ENCODE measurements at places on chromosomes 12 and 14.

DNA sequence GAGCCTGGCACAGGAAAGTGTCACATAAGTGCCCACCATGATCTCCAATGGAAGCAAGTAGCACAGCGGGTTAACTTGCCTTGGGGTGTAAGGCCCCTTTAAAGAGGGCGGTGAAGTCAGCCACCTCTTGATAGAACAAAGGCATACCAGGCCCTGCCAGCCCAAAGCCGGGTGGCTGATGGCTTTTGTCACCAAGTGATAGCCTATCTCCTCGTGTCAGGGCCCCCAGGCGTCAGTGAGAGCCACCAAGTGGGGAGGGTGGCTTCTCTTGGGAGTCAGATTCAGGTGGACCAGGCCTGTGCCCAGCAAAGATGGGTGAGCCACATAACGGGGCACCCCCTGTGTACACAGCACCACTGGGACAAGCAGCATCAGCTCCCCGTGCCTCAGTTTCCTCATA lies 8.3 kb upstream of the MYL2 start:
- no peak for DNase-seq

DNA sequence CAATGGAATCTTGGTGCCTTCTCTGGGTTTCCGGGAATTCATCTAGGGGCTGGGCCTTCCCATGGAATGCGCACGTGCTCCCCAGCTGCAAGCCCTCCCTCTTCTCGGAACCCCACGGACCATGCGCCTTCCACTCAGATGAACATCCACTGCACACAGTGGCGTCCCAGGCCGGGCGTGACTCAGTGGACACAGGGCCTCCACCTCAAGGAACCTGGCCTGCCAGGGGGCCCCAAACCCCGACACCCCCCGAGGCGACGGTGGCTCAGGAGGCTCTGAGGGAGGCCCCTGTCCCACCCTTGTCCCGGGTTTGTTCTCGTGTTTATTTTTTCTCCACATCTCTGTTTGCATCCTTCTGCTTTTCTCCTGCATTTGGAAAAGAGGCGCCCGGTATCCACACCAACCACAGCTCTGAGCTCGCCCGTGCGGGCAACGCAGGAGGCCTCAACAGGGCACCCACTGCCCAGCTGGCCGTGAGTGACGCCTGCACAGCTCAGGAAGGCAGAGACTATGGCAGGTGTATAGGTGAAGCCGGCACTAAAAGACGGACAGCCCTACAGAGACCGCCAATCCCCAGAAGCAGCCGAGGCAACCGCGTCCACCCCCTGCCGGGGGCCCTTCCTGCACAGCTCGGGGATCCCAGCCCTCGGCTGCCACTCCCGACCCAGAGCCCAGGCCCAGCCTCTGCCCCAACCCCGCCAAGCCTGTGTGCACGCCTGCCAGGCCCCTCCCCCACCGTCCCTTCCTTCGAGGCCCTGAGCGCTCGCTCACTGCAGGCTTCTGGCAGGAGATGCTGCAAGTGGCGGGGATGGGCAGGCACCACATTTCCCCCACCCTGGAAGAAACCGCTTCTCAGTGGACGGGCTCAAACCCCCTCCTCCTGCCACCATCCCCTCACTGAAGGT lies 23.8 kb upstream of the GALNT9 start:
- DNase-seq: no peak

DNA sequence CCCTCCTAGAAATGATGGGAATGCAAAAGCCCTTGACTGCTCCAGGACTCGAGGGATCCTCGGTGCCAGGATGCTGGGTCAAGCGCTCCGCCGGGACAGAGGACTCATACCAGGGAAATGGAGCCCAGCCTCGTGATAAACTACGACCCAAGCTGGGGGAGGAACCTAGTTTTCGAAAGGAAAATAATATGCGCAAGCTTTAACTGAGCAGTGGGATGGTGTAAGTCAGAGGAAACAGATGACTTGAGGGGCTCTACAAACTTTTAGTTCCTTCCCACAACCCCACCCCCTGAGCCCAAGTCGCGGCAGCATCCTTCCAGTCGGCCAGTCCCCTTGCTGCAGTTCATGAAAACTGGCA lies 654 bp upstream of the SUPT16H start:
- DNase-seq: no peak

GRCh38 chr12:24379433-24379832 lies 430.0 kb upstream of the SOX5 start:
- DNase-seq: no peak

DNA sequence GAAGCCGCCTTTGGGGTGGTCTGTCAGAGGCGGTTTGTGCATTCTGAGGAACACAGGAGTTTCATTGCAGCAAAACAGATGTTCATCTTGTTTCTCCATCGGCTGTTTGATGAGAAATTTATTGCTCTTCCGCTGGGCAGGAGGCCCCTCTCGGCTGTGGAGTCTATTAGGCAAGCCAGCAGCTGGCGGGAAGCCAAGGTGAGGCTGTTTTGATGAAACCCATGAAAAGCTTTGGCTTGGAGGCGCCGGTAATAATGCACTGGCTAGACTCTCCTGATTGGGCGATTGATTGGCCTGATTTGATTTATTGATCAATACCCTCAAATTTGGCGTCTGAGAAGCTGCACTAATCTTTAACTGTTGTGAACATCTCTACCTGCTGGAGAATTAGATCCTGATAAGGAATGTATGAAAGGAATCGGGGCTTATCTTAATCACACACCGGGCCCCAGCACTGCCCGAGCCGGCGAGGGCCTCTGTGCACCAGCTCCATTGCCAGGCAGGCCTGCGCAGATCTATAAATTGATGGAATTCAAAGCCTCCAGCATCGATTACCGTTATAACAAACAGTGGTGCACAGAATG lies 187.7 kb downstream of the PHETA1 start:
- no peak for DNase-seq

GRCh38 chr12:132437943-132438700 lies 51.8 kb upstream of the FBRSL1 start:
- DNase-seq: no peak

GRCh38 chr14:24123424-24124417 lies 6.7 kb upstream of the FITM1 start:
- DNase-seq: no peak

DNA sequence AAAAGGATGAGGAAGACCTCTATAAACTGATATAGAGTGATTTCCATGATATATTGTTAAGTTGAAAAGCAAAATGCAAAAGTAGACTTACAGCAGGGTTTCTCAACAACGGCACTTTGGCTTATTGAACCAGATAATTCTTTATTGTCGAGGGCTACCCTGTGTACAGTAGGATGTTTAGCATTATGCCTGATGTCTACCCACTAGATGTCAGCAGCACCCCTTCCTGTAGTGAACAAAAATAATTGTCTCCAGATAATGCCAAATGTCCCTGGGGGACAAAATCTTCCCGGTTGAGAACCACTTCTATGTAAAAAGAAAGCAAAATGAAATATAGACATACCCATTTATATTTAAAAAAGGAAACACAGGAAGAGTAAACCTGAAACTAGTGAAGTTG lies 32.4 kb downstream of the ABCD2 start:
- DNase-seq: peak; percentile 6

- DNase-seq: no peak
Measured at GRCh38 chr14:41606532-41607303, at the start of gene LRFN5. LRFN5 (plus strand) TSS chr14:41606876.

DNA sequence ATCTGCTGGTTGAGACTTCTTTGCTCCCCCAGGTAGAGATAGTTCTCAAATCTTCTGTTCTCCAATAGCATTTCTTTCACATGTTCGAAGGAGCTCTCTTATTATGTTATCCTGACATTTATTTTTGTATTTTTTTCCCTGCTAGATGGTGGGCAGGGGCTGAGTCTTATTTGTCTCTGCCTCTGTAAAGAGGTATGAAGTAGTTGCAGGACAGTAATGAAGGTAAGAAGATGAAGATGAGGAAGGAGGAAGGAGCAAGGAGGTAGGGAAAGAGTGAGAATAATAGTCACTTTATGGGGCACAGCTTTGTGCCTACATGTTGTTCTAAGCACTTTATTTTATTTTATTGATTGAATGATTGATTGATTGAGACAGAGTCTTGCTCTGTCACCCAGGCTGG lies 5.0 kb upstream of the CIROP start:
- no peak for DNase-seq

DNA sequence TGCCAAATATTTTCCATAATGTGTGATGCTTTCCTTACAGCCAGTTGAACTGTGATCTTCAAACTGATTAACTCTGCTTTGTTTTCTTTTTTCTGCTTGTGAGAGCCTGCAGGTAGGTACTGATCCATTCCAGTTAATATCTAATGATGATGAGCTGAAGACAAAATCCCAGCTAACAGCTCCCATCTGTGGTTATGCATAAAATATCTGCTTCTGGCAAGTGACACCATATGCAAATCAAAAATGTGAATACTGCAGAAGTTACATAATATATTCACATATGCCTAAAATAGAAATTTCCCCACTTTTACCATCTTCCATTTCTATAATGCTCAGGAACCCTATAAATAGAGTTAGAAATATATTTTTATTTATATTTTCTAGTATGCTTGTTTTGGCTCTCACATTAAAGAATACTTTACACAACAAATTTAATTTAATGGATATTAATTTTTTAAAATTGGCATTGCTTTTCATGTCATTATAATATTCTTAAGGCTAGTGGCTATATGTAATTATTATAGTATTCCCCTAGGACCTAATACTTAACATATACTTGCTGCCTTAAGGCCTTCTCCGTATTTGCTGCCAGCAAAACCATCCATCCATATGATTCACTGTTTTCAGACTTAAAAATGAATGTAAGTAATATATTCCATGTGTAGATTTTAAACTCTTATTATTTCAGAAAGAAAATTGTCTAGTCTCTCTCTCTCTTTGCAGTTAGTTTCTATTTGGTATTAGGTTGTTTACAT lies 83.8 kb downstream of the CCER1 start:
- no peak for DNase-seq

DNA sequence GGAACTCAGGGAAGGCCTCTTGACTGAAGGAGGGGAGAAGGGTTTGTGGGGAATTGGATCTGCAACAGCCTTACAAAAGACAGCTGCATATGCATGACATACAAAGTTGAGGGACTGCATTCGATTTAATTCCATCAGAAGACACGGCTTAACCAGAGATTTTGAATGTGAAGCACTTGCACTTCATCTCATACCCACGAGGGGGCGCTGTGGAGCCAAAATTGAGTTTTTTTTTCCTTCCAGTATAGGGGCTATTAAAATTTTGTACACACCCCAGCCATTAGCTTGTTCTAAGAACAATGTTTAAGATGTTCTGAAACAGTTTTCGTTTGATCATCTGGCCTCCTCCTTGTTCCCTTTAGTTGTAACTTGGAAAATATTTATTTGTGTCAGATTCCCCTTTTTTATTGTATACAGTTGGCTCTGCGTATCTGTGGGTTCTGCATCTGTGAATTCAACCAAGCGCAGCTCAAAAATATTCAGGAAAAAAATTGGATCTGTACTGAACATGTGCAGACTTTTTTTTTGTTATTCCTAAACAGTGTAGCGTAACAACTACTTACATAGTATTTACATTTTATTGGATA lies 1.6 kb downstream of the SUDS3 start:
- peak; percentile 76 for DNase-seq

DNA sequence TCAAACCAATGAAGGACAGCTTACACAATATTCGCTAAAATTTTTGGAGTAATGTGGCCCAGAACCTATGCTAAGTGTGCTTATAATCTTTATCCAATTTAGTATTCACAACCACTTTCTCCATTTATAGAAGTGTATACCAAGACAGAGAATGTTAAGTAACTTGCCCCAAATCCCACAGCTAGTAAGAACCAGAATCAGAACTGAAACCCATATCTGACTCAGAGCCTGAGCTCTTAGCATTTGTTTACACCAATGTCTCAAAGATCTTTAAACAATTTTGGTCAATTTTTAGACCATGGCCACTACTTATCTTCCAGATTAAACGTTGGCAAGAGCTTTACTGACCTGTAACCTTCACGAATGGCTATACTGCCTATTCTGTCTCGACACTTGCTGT lies 53.0 kb downstream of the PAPLN start:
- DNase-seq: no peak

DNA sequence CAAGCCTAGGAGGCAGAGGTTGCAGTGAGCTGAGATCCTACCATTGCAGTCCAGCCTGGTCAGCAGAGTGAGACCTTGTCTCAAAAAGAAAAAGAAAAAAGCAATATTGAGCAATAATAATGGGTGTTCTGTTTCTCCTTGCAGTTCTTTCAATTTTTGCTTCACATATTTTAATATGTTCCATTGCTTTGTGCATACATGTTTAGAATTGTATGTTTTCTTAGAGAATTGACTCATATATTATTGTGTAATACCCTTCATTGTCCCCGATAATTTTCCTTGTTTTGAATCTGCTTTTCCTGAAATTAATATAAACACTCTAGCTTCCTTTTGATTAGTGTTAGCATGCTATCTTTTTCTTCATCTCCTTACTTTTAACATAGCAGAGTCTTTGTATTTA lies 138.4 kb upstream of the NPAS3 start:
- no peak for DNase-seq

- DNase-seq: no peak
Measured at GRCh38 chr12:24057920-24058476, 108.5 kb upstream of the SOX5 start.

DNA sequence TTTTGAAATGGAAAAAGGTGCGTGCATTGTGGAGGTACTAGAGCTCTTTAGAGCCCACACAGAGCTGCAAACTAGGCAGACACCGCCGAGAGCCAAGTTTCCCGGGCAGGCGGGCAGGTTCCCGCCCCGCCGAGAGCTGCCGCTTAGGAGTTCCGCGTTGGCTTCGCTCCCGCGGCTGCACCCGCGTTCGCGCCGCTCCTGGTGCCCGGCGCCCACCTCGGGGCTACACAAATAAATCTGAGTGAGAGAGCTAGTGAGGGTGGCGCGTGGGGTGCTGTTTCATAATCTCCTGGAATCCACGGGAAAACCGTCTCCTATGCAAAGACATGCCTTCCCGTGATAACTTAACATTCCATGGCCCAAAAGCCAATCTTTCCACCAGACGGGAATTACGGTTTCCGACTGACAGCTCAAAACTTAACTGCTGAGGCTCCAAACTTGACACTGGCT lies 645 bp downstream of the KITLG start:
- DNase-seq: no peak

DNA sequence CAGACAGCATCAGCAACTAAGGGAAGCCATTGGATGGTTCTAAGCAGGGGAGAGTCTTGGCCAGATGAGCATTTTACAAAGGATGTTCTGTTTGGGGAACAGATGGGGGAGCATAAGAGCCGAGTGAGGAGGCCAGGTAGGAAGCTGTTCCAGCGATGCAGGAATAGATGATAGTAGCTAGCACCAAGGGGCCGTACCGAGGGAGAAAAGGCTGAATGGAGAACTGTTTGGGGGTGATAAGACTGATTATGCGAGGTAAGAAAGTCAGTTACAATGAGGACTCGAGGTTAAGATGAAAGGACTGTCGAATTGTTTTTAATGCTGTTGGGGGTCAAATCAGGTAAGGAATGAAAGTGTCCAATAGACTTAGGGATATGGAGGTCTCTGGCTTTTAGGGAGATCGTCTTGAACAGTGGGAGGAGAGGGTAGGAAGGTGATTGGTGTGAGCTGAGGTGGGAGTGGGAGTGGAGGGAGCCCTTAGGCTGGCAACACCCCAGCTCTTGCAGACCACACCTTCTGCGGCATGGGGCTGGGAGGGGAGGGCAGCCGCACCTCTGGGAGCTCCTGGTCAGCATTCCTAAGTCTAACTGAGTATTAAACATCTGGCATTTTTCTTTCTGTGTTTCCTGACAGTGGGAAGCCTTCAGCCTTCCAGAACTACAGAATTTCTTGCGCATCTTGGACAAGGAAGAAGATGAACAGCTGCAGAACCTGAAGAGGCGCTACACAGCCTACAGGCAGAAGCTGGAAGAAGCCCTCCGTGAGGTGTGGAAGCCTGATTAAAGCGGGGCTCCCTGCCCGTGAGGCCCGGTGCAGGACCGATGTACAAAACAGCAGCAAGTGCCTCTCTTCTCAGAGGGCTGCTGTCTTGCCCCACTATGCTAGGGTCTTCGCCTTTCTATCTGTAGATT lies 64.8 kb downstream of the GNS start:
- DNase-seq: no peak

All from activated CD4-positive, alpha-beta T cell treated with anti-CD3 and anti-CD28 coated beads, Interleukin-2, amount 50 U/mL, for 1 hour (primary cell).